ENCODE measurements at places on chromosomes 4 and X.

DNA sequence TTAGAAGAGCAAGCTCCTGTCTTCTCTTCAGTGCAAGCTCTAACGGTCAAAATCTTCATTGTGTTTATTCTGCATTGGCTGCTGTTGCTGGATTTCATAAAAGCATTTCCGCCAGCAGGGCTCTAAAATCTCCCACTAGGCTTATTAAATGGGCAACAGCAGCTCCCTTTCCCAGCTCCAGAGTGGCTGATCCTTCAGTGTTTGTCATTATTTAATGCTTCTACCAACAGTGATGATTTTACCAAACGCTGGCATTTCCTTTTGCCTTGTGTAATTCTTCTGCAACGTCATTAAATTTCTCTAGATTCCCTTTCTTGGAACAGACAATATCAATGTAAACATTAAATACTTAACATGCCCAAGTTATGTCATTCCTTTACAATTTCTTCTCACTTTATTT is 20.1 kb downstream of the SLC7A11 start:
- no peak for DNase-seq

DNA sequence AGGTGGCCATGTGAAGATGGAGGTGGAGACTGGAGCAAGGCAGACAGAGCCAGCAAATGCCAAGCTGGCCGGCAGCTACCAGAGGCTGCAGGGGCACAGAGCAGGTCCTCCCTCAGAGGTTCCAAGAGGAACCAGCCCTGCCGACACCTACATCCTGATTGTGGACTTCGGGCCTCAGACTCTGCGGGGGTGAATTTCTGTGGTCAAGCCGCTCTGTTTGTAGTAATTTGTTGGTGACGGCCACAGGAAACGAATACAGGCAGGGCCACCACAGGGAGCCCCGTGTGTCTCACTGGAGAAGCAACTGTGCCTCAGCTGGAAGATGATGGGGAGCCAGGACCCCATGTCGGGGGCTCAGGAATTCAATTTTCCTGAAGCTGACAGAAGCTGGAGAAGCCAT is 28.3 kb downstream of the ZFYVE28 start:
- no peak for DNase-seq

DNA sequence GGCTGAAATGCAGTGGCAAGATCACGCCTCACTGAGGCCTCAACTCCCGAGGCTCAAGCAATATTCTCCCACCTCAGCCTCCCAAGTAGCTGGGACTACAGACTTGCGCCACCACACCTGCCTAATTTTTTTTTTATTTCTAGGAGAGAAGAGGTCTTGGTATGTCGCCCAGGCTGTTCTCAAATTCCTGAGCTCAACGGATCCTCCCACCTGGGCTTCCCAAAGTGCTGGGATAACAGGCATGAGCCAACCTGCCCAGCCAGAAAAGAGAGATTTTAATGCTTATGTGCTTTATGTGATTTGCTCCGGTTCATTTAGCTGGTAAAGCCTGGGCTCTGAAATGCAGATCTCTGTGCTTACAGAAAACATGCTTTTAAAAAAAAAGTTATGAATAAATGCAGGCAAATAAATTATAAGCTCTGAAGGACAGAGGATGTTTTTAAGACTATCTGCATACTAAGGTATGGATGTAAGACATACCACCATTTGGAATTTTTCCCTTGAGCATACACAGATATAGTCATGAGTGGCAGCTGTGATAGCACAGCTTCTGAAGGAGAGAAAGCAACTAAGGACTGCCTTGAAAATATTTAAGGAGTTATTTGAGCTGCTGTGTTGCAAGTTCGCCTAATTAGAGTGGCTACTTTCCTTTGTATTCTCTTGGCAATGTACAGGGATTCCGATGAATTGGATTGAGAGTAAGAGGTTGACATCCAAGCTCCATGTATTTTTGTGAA is 13.8 kb downstream of the GUCY1B1 start:
- no peak for DNase-seq

DNA sequence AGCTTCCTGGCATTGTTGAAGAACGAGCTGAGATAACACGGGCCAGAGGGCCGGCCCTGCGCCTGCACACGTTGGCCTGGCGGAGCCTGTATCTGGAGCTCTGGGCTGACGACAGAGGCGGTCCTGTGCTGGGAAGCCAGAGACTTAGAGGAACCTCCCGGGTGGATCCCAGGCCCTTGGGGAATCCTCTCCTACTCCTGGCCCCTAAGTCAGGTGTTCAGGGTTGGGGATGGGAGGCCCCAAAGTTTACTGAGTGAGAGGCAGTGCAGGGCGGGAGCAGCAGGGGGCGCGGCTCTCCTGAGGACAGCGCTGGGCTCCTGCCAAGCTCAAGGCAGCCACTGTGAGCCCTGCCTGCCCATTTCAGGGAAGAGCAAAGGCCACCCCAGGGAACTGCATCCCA is 2.5 kb upstream of the HTRA3 start:
- DNase-seq: no peak

- no peak for DNase-seq
Observed at GRCh38 chrX:151902813-151903591, 9.7 kb upstream of the MAGEA4 start.

GRCh38 chr4:104205116-104205515 is 289.6 kb downstream of the CXXC4 start:
- DNase-seq: no peak

DNA sequence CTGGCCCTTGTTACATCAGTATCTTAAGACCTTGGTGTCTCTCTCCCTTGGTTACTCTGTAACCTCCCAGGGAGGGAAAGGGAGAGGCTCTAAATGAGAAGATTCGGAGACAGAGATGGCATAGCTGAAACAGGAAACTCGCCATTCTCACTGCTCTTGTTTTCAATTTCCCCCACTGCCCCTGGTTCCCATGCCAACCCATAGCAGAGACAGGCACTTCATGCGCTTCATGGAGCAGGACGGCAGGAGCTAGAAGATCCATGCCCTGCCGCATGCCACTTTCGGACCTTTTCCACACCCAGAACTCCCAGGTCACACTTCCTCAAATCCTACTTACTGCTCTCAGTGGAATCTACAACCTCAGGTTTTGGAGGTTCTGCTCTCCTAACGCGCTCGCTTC is 3.1 kb downstream of the ZMYM3 start:
- DNase-seq: no peak

DNA sequence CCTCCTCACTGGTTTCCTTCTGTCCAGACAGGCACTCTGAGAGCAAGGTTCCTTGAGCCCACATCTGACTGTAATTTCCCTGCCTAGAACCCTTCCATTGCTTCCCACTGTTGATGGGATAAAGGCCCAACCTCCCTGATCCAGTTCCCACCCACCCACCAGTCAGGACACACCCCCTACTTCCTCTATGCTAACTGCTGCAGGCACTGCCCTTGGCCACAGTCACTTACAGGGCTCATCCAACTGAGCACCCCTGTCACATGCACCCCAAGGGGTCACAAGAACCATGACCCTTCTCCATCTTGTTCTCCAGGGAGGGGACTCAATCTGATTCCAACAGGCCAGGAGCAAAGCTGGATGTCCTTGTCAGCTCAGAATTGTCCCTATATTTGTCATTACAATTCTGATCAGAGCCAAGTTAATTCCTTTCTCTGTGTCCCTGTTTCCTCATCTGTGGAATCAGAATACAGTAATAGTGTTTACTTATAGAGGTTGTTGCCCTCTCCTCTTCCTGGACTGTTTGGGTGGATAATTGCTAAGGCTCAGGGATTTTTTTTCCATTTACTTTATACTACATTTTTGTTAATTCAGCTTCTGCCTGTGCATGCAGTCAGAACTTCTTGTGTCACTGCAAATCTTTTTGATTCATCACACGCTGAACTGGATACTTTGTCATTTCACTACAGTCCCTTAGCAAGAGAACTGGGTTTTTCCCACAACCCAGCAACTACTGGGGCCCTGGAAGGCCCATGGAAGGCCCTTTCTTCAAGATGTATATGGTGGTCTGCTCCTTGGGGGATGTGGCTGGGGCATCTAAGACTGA is 105.6 kb upstream of the MAMLD1 start:
- no peak for DNase-seq

- DNase-seq: no peak
Observed at GRCh38 chr4:151883747-151884146, 122.9 kb upstream of the GATB start.

DNA sequence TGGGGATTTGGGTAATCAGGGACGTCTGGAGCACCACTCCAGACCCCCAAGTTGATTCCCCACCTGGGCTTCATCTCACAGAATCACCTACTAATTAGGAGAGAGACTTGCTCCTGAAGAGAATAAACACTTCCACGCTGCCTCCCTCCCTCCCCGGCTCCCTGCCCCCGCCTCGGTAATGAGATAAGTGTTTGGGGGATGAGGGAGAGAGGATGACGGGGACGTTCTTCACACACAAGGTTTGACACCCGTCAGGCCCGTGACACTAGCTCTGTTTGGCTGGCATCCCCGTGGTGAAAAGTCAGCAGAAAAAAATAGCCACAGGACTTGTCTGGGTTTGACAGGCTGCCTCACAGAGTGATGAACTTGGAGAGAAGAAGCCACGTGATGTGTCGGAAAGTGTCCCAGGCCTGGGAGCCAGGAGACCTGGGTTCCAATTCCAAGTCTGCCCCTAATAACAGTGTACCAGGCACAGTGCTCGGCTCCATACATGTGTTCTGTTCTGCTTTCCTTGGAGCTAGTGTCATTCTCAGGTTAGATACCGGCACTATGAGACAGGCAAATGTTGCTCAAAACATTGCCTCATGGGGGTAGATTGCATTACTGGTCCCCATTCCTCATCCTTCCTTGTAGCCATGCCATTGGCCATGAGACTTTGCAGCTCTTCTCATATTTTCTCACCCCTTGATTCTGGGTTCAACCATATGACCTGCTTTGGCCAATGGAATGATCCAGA is 578.0 kb downstream of the BCOR start:
- DNase-seq: no peak

GRCh38 chr4:62279689-62280088 is 1079.6 kb downstream of the ADGRL3 start:
- DNase-seq: no peak

- DNase-seq: no peak
Observed at GRCh38 chr4:177519481-177520260, 77.4 kb upstream of the AGA start.

GRCh38 chrX:40010550-40011321 is 87.0 kb downstream of the BCOR start:
- no peak for DNase-seq

- no peak for DNase-seq
Observed at GRCh38 chr4:99156992-99157391, 12.9 kb upstream of the ADH4 start.

- DNase-seq: no peak
Observed at GRCh38 chr4:10084651-10085358, 31.8 kb downstream of the WDR1 start.

GRCh38 chr4:79078339-79078738 is 139.1 kb upstream of the PAQR3 start:
- DNase-seq: no peak

DNA sequence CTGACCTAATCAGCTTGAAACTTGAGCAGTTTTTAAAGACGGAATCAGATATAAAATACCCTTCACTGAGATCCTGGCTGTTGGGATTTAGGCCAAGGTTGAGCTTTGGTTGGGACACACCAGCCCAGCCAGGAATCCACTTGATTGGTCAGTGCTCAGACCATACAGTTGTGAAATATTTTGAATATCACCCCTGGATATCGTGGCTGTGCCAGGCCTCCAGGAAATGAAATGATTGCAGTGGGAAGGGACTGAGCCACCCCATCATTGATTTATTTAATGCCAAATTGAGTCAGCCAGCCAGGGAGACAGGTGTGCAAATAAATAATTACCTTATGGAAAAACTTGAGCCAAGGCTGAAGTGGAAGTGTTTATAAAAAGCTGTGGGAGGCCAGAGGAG is 128.4 kb upstream of the SCML1 start:
- DNase-seq: no peak

- DNase-seq: peak; percentile 27
Observed at GRCh38 chrX:1093121-1093520, 119.3 kb downstream of the CRLF2 start.

GRCh38 chr4:83340692-83341343 is 6.2 kb upstream of the HPSE start:
- DNase-seq: no peak

GRCh38 chr4:183691006-183691405 is 31.9 kb downstream of the TRAPPC11 start:
- no peak for DNase-seq

DNA sequence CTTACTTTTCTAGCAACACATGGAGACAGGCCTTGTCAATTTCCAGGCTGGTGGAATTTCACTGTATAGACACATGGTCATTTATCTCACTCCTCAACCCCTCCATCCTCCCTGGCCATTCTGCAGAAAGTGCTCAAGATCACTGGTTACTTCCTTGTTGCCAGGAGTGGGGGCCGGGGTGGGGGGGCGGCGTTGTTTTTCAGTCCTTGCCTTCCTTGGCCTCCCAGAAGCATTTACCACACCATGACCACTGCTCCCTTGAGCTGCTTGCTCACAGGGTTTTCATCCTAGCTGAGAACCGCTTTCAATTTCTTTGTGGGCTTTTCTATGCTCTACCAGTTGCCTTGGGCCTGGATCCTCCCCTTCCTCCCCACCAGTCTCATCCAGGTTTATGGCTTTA is 14.1 kb upstream of the BCOR start:
- DNase-seq: no peak

GRCh38 chrX:153417637-153418036 is 6.4 kb downstream of the ZFP92 start:
- DNase-seq: no peak

GRCh38 chr4:76305971-76306881 is at the start of gene STBD1:
Gene STBD1 (plus strand): TSS chr4:76306733. CDS start chr4:76306770, 37 bp downstream.
- DNase-seq: no peak

DNA sequence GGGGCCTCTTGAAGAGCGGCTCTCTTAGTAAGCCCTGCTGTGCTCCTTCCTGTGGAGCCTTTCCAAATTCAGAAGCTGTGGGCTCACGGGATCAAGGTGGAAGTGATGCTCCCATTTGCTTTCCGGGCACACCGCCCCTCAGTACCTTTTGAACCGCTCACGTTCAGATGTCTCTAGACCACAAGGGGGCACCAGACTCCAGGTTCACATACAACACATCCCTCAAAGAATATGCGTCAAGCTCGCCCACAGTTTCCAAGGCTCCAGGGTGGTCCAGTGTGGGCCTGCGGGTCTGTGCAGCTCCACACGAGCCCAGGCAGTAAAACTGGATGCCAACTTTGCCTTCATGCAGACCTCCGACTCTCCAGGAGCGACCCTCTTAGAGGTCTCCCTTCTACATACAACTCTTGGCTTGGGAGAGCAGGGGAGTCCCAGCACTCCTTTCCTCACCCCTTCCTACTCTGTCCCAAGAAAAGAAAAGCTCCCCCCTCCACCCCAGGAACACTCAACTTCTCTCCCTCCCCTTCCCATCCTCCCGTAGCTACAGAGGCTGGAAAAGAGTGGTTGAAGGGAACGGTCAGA is 11.0 kb downstream of the SUPT20HL1 start:
- peak; percentile 31 for DNase-seq

DNA sequence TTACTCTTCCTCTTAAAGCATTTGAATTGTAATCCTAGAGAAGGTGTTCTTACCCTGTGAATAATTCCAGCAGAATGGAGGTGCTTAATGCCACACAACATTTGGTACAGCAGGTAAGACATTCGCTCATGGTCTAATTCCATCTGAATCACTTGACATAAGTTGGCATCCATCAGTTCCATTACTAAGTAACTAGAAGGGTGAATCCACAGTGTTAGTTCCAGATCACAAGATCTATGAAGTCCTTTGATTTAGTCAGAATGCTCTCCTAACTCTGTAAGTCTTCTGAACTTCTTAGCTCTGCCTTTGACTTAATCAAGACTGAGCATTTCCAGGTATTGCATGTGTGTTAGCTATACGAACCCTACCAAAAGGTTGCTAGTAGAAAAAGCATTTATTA is 258.0 kb downstream of the MAPK10 start:
- no peak for DNase-seq

Data from activated T-cell treated with anti-CD3 and anti-CD28 coated beads for 4 hours (primary cell).